ENCODE measurements at places on chromosomes 1 and 21.
A peak's percentile ranks its signal among the peaks of the same experiment; 100 is the strongest.

DNA sequence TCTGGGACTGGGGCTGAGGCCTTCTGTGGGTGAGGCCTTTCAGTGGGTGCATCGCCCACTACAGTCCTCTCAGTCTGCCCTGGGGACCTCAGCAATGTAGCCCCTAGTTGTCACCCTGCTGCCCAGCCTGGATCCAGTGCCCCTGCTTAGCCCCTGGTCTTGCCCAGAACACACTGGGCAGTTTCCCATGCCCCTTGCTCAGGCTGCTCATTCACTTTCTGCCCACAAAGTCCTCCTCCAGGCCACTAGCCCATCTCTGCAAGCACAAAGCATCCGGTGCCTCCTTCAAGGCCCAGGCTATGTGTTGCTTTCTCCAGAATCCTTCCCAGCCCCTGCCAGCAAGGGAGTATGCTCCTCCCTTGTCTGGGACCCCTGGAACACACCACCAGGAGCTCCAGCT is 5.4 kb upstream of the ADORA1 start:
- DNase-seq: no peak

DNA sequence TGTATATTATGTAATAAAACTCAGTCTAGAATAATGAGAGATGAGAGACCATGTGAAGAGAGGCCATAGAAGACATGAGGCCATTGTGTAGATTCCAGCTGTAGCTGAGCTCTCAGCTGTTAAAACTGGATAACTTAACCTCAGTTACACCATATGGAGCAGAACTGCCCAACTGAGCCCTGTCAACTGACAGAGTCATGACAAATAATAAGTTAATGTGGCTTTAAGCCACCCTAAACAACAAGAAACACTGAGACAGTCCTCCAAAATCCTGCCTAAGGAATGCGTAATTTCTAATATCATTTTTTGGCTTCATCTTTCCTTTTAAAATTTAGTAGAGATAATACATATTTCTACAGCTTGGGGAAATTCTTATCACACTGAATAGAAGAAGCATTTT is 580.0 kb upstream of the RGS18 start:
- DNase-seq: no peak

DNA sequence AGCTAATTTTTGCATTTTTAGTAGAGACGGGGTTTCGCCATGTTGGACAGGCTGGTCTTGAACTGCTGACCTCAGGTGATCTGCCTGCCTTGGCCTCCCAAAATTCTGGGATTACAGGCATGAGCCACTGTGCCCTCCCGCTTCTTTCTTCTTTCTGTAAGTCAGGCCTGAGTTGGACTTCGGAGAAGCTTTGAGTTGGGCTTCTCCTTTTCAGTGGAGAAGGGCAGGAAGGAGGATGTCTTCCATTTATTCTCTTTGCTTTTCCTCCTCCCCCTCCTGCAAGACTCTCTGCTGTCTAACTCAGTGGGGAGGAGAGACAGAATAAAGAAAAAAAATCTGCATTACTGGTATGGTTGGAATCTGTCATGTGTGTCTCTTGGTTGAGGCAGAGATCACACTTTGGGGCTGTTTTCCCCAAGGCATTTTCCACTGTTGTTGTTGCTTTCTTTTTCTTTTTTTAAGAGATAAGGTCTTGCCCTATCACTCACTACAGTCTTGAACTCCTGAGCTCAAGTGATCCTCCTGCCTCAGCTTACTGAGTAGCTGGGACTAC is 13.2 kb upstream of the DEGS1 start:
- DNase-seq: no peak

- DNase-seq: no peak
Measured at GRCh38 chr1:107142666-107143065, 1.8 kb downstream of the NTNG1 start.

- no peak for DNase-seq
Measured at GRCh38 chr1:67209521-67209920, 43.3 kb downstream of the IL23R start.

DNA sequence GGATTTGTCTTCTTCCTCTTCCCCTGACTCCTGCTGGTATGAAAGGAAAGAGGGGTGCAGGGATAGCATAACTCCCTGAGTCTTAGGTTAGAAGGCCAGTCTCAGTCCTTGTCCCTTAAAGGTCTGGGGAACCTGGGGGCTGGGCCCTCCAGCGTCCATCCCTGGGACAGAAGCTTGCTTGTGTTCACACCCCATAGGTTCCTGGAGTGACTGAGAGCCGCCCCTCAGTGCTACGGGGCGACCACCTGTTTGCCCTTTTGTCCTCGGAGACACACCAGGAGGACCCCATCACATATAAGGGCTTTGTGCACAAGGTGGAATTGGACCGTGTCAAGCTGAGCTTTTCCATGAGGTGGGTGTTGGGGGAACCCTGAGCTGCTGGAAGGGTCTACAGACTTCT is 13.1 kb downstream of the RHOC start:
- no peak for DNase-seq

DNA sequence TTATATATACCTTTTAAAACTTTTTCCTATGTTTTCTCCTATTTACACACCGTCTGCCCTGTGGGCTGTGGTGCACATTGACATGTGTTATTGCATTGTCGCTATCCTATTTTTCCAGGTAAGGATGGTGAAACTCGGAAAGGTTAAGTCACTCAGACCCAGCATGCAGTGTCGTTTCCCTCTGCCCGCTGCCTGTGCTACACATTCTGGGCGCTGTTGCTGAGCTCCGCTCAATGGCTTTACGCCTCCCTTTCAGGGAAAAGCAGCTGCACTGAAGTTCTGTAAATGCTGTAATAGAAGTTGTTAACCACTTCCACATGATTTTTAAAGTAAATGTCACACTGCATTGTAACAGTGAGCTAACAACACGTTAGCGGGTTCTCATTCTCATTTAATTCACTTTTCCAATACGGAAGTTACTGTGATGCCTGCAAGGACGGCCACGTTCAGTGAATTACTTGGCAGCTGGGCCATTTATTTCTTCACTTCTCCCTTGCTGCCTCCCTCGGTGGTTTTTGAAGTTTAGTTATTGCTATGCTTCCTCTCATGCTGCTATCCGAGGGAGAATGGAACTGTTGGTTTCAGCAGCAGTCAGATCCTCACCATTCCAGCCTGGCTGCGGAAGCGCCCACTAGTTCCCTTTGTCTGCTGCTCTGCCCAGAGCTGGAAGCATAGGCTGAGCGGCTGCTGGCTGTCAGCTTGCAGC is 288.7 kb downstream of the SPATA17 start:
- DNase-seq: no peak

DNA sequence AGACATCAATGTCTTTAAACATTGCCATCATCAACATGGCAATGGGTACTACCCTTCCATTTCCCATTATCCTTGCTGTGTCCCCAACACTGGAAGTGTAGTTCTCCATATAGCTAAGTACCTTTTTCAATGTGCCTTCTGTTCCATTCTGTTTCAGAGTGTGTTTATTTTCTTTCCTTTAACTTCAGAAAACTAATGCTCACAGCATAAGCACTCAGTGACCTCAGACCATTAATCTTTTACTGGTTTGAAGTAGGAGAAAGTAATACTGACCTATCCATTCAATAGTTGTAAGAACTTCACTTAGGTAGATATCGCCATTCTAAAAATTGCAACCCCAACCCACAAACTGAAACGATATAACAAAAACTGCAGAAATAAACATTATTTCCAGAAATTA is 37.8 kb downstream of the KCNJ15 start:
- no peak for DNase-seq

DNA sequence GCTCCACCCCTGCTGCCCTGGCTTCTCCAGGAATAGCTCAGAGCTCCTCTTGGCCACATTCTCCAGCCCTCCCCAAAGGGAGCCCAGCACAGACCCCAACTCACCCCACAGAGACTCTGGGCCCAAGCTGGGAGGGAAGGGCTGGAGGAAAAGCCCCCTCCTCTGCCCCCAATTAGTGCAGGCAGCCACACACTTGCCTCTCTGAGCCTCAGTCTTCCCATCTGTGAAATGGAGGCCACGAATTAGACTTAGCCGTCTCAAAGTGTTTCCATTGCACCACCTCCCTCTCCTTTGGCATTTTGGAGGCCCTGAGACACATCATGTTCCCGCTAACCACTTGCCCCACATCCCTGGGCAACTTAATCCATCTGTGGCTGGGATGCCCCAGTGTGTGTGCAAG is 108.0 kb downstream of the PAX7 start:
- DNase-seq: no peak

GRCh38 chr1:169024800-169025271 is 81.7 kb upstream of the ATP1B1 start:
- DNase-seq: no peak

DNA sequence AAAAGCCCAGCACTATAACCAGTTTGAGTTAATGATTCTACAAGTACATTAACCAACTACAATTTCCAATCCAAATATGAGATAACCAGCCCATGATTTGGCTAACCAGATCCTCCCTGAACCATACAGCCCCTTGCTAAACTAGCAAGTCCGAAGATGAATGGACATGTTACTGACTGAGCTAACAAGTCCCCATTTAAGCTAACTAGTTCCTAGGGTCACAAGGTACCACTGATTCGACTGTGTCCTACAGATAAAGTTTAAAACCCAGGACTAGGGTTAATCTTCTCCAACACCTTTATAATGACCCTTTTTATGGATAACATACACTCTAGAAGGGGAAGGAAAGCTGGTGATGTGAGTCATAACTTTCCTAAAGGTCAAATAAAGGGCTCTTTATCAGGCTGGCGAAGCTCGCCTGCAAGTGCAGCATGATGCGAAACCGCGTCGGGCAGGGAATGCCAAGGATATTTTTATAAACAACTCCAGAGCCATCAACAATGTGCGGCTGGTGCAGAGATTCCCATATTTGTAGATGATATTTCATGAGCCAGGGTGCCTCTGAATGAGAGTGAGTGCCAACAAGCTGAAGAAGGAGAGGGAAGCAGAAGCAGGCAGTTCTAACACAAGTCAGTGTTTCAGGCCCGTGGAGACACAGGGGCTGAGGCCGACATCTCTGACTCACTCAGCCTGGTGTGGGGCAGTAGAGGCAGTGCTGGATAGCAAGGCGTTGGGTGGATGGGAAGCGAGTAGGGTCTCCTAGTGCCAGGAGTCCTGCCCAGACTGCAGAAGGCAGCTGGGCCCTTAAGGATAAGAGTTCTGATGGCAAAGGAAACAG is 75.6 kb upstream of the ROR1 start:
- no peak for DNase-seq

DNA sequence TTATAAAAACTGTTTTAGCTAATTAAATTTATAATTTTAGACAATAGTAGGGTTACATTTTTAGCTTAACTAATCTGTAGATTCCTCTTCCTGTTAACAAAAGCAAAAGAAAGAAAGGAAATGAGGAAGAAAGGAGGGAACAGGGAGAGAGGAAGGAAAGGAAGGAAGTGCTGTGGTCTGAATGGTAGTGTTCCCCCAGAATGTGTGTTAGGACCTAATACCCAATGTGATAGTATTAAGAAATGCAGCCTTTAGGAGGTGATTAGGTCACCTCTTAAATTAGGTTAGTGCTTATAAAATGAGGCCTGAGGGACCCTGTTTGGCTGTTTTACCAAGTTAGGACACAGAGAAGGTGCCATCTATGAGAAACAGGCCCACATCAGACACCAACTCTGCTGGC is 136.9 kb upstream of the SAMSN1 start:
- DNase-seq: no peak

GRCh38 chr1:154607609-154608396 is at the start of gene ADAR:
Gene ADAR, minus strand, starts transcription at chr1:154608186. Its CDS starts 180 bp downstream, at chr1:154608006.
- DNase-seq: peak; percentile 75

GRCh38 chr1:52925571-52926005 is 1.5 kb upstream of the SCP2 start:
- no peak for DNase-seq

DNA sequence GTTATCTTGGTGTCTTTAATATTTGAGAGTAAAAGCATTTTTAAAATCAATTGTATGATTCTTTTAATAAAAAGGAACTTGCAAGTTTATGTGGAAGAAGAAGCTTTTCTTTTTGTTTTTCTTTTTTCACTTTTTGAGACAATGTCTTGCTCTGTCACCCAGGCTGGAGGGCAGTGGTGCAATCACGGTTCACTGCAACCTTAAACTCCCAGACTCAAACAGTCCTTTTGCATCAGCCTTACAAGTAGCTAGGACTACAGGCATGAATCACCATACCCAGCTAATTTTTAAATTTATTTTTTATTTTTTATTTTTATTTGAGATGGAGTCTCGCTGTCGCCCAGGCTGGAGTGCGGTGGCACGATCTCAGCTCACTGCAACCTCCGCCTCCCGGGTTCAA is 34.1 kb downstream of the CMPK1 start:
- no peak for DNase-seq

DNA sequence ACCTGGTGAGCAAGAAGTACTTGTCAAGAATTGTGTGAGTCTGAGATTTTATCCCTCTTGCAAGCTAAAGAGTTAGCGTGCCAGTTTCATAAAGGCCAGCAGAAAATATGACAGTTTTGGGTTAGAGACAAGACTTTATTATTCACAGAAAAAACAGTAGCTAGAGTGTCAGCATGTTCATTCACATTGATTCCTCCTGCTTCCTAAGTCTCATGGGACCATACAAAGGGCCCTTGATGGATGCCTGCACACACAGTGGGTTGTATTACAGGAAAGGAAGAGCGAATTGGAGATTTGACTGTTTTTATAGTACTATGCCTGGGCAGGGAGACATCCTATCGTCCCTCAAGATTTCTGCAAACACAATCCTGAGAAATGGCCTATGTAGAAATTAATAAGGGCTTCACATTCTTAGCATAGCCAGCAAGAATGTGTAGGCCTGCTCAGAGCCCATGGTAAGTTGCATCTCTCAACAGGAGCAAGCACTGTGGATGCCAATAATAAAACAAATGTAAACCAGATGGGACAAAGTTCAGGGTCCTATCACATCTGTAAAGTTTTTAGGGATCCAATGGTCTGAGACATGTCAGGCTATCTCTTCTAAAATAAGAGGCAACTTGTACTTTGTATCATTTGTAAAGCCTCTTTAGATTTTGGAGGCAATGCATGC is 4.0 kb upstream of the ASPM start:
- DNase-seq: no peak

- DNase-seq: no peak
Measured at GRCh38 chr1:61132176-61132638, 49.8 kb downstream of the NFIA start.

DNA sequence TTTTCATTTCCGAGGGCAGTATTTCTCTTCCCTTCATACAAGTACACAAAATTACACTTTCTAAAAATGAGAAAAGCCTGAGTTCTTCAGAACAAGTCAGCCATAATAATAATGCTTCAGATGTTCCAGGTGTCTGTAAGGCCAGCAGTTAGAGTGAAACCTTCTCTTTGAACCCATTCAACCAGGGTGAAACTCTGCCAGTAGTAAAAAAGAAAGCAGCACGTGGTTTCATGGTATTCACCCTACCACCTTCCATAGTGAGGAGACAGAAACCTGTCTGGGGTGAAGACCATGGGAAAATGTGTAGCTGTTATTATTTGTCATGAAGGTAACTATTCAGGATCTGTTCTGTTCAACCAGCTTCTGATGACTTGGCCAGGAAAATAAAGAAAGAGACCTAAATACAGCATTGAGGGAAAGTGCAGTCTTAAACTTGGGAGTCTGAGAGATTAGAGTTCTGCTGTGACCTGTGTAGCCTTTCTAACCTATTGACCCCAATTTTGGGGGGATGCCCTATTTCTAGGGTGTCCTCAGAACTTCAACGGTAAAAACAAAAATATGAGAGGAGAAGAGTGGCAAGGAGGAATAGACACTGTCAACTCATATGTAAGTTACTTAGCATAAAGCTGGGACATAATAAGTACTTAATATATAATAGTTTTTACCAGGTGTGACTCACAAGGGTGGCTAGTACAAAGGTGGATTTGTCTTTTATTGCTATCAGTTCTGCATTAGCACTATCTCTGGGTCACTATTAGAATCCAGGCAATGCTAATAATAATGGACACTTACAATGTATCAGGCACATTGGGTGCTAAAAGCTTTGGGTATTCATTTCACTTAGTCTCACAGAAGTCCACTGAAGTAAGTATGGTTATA is 70.0 kb upstream of the TNFSF4 start:
- no peak for DNase-seq
